ENCODE measurements at places on chromosomes 4 and X.

GRCh38 chr4:144209491-144209890 is 69.0 kb upstream of the GYPA start:
- DNase-seq: no peak

GRCh38 chrX:134396174-134396573 is 63.8 kb upstream of the HPRT1 start:
- no peak for DNase-seq

- no peak for DNase-seq
Observed at GRCh38 chr4:55175779-55176231, 50.4 kb upstream of the KDR start.

DNA sequence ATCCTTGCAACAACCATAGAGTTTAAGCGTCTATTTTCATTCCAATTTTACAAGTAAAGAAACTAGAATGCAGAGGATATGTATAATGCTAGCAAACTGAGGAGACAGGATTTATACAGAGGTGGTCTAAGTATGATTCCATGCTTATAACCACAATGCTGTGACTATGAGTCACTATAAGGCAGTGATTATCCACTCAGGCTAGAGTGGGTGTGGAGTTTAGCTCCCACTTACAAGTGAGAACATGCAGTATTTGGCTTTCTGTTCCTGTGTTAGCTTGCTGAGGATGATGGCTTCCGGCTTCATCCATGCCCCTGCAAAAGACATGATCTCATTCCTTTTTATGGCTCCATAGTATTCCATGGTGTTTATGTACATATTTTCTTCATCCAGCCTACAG is 41.6 kb upstream of the EDA2R start:
- DNase-seq: no peak

All from activated CD8-positive, alpha-beta memory T cell treated with anti-CD3 and anti-CD28 coated beads for 1 hour (primary cell).